ENCODE measurements at places on chromosomes 4 and X. TPM values are rescaled to one million over a fixed set of nuclear protein-coding genes. Genes with fewer than 3 reads are reported as not detected.

Gene KLHL34
- not detected for total RNA-seq

Gene FABP2
- total RNA-seq = not detected

Gene SLC49A3
- total RNA-seq = 13.1 TPM

Gene SCOC
- 95.6 TPM for total RNA-seq

Gene VEGFC
- 0.67 TPM for total RNA-seq

Gene FRG2
- total RNA-seq = not detected

Gene LRCH2
- 16.9 TPM for total RNA-seq

Gene GPR173
- total RNA-seq = 19.4 TPM
